ENCODE measurements at places on chromosomes 5 and 9.

DNA sequence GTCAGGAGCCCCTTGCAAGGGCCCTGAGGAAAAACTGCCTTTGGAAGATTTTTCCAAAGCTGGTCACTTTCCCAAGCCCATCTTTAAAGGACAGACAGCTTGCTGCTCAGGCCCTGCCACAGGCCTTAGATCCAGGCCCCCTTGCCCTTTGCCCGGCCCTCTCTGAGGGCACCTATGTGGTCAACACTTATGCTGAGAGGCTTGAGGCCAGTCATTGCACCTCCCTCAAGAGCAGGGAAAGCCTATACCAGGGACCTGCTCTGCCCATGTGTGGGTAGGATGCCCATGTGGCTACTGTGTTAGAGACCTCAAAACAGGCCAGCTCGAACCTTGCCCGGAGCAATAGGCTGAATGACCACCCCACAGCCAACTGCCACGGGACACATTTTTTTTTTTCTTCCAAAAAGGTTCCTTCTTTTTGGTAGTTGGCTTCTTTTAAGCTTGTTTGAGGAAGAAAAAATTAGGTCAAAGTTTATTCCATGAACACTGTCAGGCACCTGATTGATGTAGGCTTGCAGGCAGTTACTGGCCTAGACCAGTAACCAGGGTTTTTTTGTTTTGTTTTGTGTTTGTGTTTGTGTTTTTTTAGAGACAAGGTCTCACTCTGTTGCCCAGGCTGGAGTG, 3.8 kb downstream of the TCF7 start:
- DNase-seq = peak; percentile 76

GRCh38 chr9:35423499-35423898, 66.4 kb upstream of the RUSC2 start:
- no peak for DNase-seq

- no peak for DNase-seq
Observed at GRCh38 chr5:40831346-40832210, 3.4 kb downstream of the RPL37 start.

DNA sequence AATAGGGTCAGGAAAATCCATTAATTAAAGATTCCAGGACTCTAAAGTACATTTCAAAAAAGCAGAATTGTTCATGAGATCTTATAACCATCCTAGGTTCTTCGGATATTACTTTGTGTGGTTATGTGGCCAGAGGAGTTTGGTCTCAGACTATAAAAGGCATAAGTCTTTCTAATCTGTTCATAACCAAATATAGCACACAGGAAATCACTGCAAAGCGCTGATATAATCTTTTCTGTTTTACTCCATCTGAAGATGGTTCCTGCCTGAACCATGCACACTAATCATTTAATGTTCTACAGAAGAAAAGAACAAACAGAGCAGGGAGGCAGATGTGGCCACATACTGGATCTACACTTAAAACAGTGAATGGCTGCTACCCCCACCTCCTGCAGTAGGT, 182.8 kb downstream of the SEMA5A start:
- no peak for DNase-seq

Measured in osteoblast (primary cell).